ENCODE measurements at places on chromosomes 7 and 10.

DNA sequence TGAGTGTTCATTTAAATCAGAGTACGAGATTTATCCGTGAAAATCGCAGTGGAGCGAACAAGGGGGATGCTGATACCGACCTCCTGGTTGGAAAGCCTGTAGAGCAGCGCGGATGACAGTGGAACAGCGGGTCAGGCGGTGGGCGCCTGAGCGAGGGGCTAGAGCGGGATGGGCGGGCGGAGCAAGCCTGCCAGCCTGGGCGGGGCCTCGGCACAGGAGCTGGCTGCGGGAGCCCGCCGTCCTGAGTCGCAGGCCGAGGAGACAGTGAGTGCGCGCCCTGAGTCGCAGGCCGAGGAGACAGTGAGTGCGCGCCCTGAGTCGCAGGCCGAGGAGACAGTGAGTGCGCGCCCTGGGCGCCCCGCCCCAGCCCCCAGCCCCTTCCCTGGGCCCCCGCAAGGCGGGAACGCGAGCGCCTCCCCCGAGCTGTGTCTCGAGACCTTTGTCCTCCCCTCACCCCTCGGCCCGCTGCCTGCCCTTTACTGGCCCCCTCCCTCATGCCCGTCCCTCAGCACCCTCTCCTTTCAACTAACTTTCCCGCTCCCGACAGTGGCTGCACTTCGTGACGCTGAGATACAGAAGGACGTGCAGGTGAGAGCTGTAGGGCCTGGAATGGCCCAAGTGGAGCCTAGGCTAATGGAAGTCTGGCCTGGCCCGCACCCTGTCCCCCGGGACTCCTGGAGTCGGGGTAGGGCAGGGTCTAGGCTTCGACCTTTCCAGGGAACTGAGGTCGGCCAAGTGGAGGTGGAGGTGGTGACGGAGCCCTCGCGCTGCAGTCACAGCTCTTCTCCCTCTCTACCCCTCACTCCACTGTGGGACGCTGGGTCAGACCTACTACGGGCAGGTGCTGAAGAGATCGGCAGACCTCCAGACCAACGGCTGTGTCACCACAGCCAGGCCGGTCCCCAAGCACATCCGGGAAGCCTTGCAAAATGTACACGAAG is at the start of gene AS3MT:
Gene AS3MT, plus strand, starts transcription at position 213 of the 941 bp plus-strand sequence. Its CDS starts 123 bp downstream, at position 336.
- DNase-seq: peak; percentile 51

DNA sequence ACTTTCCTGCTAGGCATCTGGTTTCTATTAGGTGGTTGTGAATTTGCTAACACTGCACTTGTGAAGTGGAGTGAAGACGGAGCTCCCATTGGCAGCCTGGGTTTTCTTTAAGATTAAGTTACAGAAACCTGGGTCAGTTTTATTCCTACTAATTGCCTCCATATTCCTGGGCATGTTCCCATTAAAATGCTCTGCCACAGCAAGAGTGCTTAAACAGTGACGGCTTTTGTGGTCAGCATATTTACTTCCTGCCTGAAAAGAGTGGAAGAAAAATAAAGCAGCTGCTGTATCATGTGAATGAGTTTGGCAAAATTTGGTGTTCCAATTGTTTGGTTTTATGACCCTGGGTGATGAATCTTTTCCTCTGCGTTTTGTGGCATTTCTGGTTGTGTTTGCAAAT is 96.9 kb upstream of the PLXDC2 start:
- no peak for DNase-seq

DNA sequence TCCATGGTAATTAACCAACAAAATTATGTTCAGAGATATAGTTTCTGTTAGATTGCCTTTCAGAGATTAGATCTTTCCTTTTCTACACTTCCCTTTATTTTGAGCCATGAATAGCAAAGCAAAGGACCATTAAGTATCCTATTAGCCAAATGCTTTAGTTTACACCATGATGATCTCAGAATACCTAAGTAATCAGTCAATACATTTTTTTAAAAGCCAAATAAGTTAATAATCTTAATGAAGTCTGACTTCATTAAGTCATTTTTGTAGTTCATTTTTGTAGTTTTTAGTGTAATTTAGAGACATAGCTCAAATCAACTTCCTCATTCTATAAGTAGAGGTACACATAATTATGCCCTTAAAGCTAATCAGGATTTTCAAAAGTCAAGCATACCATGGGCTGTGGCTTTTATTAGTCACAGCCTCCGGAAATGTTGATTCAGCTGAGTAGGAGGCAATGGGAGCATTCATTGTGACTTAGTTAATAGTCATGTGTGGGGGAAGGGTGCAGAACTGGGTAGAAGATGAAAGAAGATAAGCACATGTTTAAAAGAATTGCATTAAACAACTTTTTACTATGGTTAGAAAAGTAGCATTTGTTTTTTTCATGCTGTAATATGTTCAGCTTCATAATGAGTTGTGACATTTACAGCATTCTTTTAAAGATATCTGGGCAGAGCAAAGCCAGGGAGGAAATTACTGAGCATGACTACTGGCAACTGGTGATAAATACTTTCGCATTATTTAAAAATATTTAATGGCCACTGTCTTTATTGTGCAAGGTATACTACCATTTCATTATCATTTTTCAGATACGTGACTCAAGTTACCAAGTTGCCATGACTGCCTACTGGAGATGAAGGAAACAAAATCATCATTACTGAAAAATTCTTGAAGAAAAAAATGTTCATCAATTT is 57.3 kb upstream of the CCDC71L start:
- DNase-seq: peak; percentile 84

- DNase-seq: no peak
Observed at GRCh38 chr7:20557116-20557515, 58.4 kb upstream of the ABCB5 start.

- DNase-seq: no peak
Observed at GRCh38 chr10:17682236-17682946, 38.4 kb downstream of the STAM start.

DNA sequence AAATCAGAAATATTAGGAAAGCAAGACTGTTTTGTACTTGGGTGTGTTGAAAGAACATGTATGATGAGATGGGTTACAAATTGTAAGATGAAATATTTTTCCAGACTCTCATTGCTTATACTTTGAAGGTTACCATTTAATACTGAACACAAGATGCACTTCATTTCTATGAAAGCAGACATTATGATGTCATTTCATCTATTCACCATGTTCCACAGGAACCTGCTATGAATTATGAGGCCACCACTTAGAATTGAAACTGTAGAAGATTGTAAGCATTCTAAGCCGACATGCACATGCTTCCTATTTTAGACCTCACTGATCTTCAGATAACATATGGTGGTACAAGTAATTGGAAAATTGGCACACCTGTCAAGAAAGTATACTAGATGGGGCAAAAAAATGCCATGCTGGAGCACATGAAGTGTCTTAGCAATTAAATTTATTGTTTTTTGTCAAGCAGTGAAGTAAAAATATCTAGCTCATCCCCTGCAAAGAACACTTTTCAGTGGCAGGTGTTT is 195.0 kb downstream of the PHF14 start:
- DNase-seq: no peak

- DNase-seq: peak; percentile 14
Observed at GRCh38 chr10:27695706-27696105, 49.9 kb downstream of the MKX start.

GRCh38 chr10:62899311-62899710 is 83.1 kb upstream of the EGR2 start:
- no peak for DNase-seq

- no peak for DNase-seq
Observed at GRCh38 chr10:70775679-70776454, 9.3 kb downstream of the TBATA start.

GRCh38 chr7:33936503-33936902 is 31.2 kb downstream of the BMPER start:
- no peak for DNase-seq

- DNase-seq: no peak
Observed at GRCh38 chr10:133335246-133336117, 1.2 kb downstream of the CALY start.

- no peak for DNase-seq
Observed at GRCh38 chr10:101834341-101834740, 9.3 kb downstream of the KCNIP2 start.

DNA sequence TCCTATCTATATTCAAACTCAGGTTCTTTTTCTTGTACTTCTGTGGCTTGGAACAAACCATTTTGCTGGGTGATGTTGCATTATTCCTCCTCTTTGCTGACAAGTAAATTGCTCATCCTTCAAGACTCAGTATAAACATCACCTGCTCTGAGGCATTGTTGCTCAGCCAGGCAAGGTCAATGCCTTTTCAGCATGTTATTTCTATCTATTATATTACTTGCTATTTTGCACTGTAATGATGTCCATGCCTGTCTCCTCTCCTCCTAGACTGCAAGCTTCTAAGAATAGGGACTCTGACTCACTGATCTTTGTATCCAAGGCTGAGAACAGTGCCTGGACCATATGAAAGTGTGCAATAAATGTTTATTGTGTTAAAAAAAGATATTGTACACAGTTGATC is 293.8 kb downstream of the RNLS start:
- no peak for DNase-seq

- peak; percentile 71 for DNase-seq
Observed at GRCh38 chr10:69061305-69062161, 26.4 kb upstream of the SRGN start.

GRCh38 chr10:49135575-49136313 is 1.9 kb upstream of the FAM170B start:
- DNase-seq: no peak

DNA sequence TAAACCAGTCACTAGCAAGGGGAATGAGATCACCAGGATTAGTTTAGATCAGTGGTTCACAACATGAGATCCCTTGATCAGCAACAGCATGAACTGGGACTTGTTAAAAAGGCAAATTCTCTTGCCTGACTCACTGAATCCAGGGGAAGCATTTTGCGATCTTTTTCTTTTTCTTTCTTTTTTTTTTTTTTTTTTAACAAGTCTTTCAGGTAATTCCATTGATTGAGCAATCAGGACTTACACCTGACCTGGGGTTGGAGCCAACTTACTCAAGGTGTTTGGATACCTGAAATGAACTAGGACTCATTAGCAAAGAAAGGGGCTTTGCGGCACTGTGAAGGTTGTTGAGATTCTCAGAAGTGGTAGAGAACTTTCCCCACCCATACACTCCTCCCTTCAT is 47.1 kb upstream of the PRR15 start:
- DNase-seq: peak; percentile 74

GRCh38 chr7:121097577-121097976 is 109.1 kb downstream of the CPED1 start:
- no peak for DNase-seq

GRCh38 chr7:142919656-142920055 is 13.9 kb downstream of the TRPV5 start:
- DNase-seq: no peak

- DNase-seq: no peak
Observed at GRCh38 chr7:149050941-149051340, 22.6 kb upstream of the PDIA4 start.

DNA sequence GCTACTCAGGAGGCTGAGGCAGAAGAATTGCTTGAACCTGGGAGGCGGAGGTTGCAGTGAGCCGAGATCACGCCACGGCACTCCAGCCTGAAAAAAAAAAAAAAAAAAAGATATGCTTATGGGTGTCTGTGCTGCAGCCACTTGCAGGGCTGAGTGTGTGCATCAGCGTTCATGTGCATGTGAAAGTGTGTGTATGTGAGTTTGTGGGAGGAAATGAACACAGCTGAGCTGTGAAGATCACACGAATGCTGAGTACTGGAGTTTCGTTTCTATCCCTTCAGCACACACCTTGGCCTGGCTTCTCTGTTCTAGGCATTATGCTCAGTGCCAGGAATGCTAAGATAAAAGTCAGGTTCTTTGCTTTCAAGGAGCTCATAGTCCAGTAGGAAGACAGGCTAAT is 12.0 kb upstream of the SVOPL start:
- no peak for DNase-seq

GRCh38 chr7:46191776-46192175 is 270.7 kb upstream of the IGFBP3 start:
- DNase-seq: peak; percentile 85

GRCh38 chr7:49483142-49483541 is 290.3 kb upstream of the VWC2 start:
- peak; percentile 2 for DNase-seq

DNA sequence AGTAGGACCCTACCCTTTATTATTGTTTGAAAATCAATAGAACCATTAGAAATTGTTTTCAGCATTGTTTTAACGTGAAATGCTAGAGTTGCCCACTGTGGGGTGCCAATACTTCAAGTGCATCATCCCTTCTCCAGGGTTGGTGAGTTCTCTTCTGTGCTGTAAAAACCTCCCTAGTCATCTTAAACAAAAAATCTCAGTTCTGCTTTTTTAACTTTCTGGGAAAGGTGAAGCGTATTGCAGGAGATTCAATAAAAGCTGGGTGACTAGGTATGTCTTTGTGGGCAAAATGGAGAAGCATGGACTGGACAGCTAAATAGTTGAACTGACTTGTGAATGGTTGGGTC is 699.1 kb downstream of the SUGCT start:
- no peak for DNase-seq

- peak; percentile 90 for DNase-seq
Observed at GRCh38 chr10:88689366-88689765, 16.7 kb upstream of the LIPK start.

GRCh38 chr10:71383972-71384687 is 12.6 kb upstream of the CDH23 start:
- DNase-seq: peak; percentile 61

DNA sequence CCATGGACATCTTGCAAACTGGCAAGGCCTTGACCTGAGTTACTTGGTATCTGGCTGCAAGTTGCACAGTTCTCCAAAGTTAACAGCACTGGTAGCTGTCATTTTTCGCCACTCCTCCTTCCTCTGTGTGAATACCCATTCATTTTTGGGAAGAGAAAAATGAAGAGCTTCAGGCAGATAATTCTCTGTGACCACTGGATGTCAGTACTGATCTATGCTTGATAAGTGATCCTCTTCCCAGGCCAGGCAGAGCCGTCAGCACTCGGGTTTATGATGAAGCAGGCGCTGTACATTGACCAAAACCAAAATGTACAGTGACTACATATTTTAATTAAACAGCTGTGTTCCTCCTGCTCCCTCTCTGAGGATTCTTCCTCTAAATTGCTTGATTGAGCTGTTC is 55.9 kb upstream of the PDZD8 start:
- peak; percentile 19 for DNase-seq

DNA sequence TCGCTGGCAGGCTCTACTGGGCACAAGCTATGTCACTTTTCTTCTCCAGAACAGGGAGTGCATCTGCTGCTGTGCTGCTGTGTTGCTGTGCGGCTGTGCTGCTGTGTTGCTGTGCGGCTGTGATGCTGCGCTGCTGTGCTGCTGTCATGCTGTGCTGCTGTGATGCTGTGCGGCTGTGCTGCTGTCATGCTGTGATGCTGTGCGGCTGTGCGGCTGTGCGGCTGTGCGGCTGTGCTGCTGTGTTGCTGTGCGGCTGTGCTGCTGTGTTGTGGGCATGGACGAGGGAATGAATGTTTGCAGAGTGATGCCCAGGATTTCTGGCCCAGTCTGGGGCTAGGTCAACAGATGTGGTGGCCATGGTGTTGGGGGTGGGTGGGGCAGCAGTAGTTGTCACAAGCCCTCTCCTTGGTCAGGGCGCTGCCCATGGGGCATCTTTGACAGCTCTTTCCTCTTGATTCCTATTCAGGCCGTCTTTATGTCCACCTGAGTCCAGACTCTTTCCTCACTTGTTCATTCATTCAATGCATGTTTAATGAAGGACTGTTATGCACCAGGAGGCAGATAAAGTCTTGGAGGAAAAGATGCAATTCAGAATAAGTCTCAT is 55.6 kb downstream of the C10orf120 start:
- no peak for DNase-seq

- DNase-seq: no peak
Observed at GRCh38 chr7:41624818-41625217, 78.1 kb downstream of the INHBA start.

- DNase-seq: no peak
Observed at GRCh38 chr7:45105588-45106188, 5.8 kb downstream of the TBRG4 start.

Data from trophoblast cell (in vitro differentiated cells and primary cell).